EL (cell line): ENCODE measurements at places on chromosomes 12 and 14.

GRCh38 chr14:61751475-61751989 lies 10.7 kb upstream of the SNAPC1 start:
- DNase-seq = no peak

DNA sequence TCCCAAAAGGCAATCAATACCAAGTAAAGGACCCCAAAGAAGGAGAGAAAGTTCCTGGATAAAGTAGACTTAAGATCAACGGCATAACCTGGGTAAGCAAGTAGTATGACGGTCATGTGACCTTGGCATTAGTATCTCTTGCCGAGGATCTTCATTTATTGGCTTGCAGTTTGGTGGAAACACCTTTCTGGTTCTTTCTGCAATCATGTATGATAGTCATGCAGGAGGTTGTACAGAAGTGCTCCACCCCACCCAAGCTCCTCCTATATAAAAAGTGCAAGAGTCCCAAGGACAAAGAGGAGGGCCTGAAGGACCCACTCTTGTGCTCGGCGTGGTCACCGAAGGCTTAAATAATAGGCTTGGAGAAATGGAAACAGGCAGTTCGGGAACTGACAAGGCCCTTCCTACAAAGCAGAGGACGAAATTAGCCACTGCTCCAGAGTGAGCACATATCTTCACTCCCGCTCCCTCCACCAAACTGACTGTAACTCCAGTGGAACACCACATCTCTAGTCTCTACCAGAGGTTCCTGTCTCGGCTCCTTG lies 750 bp downstream of the CS start:
- DNase-seq = no peak

DNA sequence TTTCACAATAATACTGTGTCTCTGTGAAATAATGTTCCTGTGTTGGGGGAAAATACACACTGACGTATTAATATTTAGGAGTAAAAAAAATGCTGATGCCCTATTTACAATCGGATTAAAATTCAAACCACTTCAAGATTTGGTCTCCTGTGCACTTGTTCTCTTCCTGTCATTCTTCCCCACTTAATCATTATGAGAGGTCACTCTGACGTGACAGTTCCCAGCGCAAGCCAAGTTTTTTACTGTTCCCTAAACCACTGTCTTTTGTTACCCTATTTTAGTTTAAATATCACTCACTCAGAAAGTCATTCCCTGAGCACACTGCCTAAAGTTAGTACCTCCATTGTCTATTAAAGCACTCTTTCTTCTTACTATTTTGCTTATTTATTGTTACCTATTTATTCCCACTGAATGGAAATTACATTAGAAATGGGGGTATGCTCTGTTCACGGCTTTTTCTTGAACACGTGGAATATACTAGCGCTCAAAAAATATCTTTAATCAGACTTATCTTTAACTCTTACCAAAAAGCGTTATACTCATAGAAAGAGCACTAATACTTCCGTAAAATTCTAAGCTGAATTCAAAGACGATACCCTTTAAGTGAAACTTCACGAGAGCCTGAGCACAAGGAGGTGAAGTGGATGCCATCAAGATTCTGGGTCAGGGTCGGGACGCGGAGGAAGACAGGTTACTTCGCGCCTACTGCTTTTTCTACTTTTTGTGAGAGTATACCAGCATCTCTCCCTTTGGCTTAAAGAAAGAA lies 670 bp upstream of the PSMA3 start:
- DNase-seq = peak; percentile 51

- peak; percentile 43 for DNase-seq
Observed at GRCh38 chr12:753611-754472, 1.5 kb downstream of the WNK1 start.

- peak; percentile 54 for DNase-seq
Observed at GRCh38 chr12:7113389-7113871, 4.4 kb upstream of the C1RL start.

DNA sequence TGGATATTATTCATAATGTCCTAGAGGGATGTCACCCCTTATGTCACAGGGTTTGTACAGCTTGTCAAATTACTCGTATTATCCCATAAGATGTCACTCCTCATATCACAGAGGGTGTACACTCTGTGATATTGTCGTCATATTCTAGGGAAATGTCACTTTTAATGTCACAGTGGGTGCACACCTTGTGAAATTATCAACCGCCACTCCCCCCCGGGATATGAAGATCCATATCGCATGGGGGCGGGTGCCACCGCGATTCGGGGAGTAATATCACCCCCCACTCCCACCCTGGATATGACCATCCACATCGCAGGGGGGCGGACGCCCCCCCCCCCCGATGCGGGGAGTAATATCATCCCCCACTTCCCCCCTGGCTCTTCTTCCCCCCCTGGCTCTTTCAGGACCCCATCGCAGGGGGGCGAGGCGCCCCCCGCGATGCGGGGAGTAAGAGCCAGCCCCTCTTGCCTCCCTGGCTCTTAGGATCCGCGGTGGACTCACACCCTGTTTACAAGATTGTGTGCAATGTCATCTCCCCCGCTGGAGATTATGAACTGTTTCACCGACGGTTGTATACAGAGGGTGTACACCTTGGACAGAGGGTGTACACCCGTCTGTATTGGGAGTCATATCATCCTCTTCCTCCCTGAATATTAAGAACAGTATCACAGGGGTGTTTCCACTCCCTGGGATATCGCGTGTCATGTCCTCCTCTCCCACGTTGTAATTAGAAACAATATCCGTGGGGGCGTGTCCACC lies 92.8 kb downstream of the FRMD6 start:
- no peak for DNase-seq

GRCh38 chr14:71311061-71311460 lies 403.8 kb downstream of the PCNX1 start:
- no peak for DNase-seq

DNA sequence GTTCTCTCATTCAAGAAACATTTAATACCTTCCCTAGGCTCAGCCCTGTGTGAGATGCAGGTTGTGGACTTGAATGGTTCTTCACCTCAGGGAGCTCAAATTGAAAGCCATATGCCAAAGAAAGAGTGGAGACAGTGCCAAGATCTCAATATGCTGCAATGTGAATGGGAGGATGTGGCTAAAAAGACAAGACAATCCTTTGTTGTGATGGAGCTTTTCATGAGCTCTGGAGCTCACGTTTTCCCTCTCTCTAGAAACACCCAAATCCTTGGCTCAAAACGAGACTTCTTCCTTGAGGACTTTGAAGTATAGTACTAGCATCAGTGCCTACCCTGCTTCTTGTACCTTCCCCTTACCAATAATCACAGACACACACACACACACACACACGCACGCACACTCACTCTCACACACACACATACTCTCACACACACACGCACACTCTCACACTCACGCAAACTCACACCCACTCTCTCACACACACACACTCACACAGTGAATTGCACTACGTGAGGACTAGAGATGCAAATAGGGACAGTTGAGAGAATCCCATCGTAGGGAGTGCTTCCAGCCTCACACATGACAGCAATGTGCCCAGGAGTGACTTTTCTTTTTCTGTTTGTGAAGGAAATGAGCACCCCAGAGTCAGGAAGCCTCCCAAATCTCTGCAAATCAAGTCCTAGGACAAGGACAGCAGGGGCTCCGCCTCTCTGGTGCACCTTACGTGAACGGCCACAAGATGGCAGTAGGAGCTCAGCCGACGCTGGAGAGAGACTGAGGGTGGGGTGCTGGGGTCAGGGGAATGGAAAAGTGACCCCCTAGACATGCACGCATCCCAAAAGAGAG lies 231.4 kb downstream of the PCNX1 start:
- DNase-seq = peak; percentile 61

DNA sequence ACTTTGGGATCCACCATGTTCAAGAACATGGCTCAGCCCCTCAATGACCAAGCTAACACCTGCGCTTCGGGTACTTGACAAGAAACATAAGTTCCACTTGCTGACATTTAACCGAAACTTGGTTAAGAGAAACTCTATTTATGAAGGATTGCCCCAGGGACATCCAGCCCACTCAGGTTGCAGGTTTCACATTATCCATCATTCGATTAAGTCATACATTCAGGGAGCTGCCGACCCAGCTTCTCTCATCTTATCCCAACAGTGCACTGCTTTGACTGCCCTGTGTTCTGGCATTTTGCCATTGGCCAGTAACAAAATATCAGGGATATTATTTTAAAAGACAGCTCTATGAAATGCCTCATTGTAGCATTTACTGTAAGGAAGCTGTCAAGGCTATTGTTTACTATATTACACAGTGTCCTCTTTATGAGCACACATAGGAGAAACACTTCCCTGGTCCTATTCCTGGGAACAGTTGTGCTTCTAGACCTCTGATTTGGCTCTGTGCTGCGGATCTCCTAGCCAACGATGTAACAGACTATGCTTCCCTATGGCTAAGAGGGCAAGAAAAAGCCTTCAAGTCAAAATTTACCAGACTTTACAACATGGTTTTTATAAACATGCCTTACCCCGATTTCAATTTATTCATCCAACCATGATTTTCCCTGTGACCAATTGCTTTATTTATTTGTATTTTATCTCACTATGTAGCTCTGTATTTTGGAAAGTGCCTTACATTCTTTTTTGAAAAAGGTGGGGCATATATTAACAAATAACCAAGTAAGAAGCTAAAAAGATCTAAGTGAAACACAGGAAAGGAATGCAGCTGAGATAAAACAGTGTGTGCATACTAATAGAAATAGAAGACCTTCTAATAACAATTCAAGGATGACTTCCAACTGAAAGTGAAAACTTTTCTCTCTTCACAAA lies 109.3 kb downstream of the ITPR2 start:
- DNase-seq = peak; percentile 61

GRCh38 chr14:106141242-106142220 lies 615.1 kb downstream of the TMEM121 start:
- no peak for DNase-seq

GRCh38 chr12:120844297-120844696 lies 59.9 kb downstream of the SPPL3 start:
- no peak for DNase-seq

DNA sequence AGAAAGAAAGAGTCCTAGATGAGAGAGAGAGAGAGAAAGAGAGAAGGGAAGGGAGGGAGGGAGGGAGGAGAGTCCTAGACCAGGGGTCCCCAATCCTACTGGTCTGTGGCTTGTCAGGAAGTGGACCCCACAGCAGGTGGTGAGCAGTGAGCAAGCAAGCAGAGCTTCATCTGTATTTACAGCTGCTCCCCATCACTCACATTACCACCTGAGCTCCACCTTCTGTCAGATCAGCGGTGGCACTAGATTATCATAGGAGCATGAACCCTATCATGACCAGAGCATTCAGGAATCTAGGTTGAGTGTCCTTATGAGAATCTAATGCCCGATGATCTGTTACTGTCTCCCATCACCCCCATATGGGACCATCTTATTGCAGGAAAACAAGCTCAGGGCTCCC lies 39.2 kb upstream of the AMN1 start:
- DNase-seq = no peak
